Head of caudate nucleus (tissue), 42 donors: ENCODE measurements at places on chromosomes 12 and 14.

- DNase-seq = no peak
Observed at GRCh38 chr14:93047661-93048060, 68.1 kb downstream of the ITPK1 start.

GRCh38 chr12:45933504-45933903, 56.9 kb downstream of the SCAF11 start:
- DNase-seq = no peak

DNA sequence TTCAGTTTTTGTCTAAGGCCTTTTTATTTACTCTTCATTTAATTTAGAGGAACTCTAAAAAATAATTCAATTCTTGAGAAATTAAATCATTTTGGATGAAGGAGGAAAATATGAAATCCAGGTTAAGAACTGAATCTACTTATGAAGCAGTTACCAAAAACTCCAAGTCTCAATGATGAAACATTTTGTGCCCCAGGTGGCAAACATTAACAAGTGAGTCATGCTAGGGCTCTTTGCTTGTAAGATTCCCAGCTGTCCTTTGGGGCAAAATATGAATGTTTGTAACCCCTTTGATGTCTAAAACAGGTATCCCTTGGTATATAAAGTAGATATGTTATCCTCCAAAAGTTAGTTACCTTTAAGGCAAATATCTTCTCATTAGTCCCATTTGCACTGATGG, 202.4 kb downstream of the NEDD1 start:
- DNase-seq = no peak

- no peak for DNase-seq
Observed at GRCh38 chr14:98183556-98183955, 1088.4 kb downstream of the BCL11B start.

DNA sequence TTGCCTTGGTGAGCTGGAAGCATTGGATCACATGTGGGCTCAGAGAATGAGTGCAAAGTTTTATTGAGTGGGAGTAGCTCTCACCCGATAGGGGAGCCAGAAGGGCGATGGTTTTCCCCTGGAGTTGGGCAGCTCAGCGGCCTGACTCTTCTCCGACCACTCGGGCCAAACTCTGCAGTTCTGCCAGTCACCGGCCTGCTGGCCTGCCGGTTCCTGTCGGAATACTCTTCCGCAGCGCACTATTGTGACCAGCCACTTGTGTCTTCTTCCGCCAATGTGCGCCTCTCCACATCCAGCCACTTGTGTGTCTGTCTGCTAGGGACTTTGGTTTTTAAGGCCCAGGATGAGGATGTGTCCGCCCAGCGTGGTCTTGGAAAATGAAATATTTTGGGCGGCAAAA, 43.5 kb upstream of the PRKD1 start:
- no peak for DNase-seq

DNA sequence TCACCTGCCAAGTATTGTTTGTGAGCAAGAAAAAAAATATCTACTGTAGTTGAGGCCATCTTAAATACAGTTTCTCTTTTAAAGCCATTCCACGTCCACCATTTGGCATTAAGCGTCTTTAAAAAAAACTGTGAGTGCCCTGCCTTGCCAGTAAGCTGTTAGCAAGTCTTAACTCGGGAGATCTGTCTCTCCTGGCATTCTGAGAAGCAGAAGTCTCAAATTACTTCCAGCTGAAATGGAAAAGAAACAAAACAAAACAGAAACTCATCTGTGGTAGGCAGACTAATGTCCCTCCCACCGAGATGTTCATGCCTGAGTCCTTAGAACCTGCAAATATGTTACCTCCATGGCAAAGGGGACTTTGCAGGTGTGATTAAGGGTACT, 126.2 kb downstream of the CRADD start:
- no peak for DNase-seq

- DNase-seq = no peak
Observed at GRCh38 chr12:31818623-31819268, 89.9 kb upstream of the AMN1 start.

GRCh38 chr12:19453961-19454360, 14.7 kb downstream of the AEBP2 start:
- DNase-seq = no peak

- DNase-seq = no peak
Observed at GRCh38 chr12:26264215-26264838, 69.0 kb downstream of the SSPN start.

GRCh38 chr14:37584211-37585100, 10.6 kb downstream of the FOXA1 start:
- DNase-seq = no peak

DNA sequence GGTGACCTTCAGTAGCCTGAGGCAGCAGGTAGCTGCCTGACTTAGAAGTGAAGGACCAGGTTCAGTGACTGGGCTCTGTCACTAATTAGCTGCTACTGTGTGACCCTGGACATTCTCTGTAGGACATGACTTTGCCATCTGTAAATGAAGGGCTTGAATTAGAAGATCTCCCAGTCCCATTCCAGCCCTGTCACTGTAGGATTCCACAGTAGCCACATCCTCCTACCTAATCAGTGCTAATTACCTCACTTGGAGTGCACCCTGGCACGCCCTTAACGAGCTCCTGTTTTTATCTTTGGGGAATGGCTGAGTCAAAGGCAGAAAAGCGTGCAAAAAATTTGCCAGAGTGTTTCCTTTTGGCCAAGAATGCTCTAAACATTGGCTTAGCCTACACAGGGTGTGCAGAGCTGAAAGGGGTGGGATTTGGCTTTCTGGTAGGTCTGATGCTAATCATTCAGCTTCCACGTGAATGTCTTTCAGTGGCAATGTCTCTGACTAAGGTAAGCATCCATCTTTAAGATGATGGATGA, 6.8 kb downstream of the NTF3 start:
- DNase-seq = no peak

DNA sequence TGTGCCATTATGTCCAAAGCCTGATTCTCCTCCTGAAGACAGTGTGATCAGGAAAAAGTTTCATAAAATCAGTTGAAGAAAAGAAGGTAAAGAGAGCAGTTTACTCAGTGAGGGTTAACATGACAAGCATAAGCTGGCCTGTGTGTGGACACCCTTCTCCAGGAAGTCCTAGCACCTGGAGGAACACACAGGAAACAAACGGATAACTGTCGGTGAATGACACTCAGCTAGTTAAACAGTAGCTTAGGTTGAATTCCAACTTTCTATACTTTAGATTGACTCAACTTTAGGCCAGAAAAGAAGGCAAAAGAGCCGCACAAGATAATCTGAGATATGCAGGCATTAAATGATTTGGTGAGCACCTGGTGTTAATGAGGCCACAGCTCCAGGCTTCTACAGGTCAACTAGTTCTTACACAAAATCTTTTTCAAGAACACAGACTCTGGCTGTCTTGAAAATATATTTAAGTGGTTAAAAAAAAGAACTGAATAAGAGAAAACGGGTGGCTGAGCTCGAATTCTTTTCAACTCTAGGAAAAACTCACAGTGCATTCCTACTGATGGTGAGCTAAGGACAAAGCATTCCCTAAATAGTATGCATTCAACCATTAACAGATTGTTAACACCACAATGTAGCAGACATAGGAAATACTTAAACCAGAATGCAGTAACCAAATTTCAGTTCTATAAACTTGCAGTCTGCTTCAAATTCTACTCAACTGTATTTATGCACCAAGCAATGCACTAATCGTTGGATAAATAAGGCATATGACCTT, 56.9 kb upstream of the TSPAN8 start:
- DNase-seq = no peak

- DNase-seq = peak; percentile 7
Observed at GRCh38 chr14:76541594-76542219, 165.8 kb downstream of the ESRRB start.

- DNase-seq = no peak
Observed at GRCh38 chr14:100042286-100042685, 22.9 kb upstream of the EVL start.

DNA sequence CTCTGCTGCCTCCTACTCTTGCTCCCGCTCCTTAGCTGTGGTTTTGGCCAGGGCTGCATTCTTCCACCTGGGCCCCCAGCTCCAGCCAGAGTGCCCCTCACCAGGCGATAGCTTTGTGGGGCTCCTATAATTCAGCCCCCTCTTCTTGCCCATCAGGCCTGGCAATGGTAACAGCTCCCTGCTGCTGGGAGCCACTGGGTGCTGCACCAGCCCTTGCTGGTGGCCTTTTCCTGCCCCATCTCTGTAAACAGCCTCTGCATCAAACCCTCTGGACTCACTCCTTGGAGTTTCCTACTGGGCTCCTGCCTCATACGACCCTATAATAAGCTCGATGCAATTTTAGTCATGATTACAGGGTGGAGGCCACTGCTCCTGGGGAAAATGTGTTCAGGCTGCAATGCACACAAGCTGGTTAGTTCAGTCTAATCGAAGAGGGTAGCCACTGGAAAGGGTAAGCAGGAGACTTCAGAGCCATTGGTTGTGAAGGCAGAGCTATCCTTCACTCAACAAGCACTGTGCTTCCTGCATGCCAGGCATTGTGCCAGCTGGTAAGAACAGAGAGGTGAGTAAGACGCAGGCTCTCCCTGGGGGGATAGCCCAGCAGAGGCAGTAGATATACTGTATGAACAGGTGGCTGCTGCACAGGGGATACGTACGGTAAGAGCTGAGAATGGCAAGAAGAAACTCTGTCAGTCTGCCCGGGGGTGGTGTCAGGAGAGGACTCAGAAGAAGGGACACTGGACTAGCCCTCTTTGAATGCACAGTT, 24.7 kb downstream of the CLMN start:
- no peak for DNase-seq

DNA sequence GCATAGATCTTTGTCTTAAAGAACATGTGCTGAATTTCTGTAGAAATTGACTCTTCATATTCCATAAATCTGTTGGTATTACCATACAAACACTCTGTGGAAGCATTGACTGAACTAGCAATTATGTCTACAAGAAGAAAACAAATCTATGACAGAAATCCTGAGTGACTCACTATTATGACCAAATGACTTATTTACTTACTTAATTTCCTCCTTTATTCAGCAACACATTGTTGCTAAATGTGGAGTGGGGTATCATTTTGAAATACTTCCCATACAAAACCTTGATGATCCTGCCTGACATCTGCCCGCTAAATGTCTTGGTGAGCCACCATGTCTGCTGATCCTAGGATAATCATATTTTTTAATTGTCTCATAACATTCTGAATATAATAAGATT, 99.1 kb upstream of the SLCO1C1 start:
- DNase-seq = no peak

DNA sequence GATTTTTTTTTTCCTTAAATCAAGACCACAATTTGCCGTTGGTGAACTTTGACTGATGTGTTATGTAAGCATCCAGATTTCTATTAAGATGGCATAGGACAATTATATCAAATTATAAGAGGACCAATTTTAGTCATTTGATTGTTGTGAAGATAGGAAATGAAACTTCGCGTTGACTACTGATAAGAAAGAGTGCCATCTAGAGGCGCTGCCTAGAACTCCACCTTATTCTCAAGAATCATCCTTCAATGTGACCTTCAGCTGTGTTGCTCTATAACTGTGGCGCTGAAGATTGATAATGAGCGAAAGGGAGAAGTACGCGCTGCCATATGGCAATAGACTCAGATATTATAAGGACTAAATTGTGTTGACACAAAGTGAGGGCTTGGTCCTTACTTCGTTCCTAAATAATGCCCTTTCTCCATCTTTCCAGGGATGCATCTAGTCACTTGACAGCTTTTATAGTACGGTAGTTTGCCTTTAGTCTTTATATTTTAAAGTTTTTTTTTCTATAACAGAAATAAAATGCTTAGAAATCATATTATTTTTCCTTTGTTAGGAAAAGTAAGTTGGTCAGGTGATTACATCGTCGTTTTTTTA, 350.8 kb upstream of the STXBP6 start:
- peak; percentile 76 for DNase-seq

GRCh38 chr12:48105867-48106680, at the start of gene SENP1:
SENP1 (minus strand) TSS chr12:48106079; CDS start chr12:48101472, 4,607 bp downstream.
- DNase-seq = peak; percentile 91

GRCh38 chr12:31627456-31628054, 31.9 kb upstream of the ETFBKMT start:
- no peak for DNase-seq

- DNase-seq = no peak
Observed at GRCh38 chr12:70849265-70849960, 71.1 kb downstream of the PTPRR start.

- DNase-seq = no peak
Observed at GRCh38 chr12:130765186-130765659, 49.1 kb upstream of the RIMBP2 start.

- DNase-seq = no peak
Observed at GRCh38 chr14:75230140-75230792, 48.4 kb upstream of the FOS start.

DNA sequence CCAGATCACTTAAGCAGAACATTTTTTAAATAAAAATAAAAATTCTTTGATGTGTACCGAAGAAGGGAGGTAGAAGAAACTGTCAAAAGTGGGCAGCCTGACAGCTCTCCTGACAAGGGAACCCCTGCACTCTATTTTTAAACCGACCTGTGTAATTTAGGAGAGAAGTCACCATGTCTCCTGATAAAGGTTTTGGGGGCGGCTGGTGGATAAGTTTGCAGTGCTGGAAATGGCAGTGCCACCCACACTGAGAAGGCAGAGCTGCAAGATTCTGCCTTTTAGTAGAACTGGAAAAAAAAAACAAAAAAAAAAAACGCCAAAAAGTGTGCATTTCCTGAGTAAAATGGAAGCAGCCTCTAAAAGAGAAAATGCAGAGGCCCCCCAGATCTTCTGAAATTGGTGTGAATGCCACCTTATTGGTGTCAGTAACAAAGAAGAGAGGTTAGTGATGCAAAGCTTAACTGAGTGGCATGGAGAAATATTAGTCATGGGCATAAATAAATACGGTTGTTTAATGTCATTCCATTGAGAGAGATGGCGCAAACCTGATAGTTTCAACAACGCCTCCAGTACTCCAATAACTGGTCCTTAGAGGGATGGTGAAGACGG, 24.7 kb downstream of the DUSP6 start:
- peak; percentile 61 for DNase-seq

- no peak for DNase-seq
Observed at GRCh38 chr14:31926123-31926522, 151.0 kb upstream of the ARHGAP5 start.

GRCh38 chr12:23197266-23197665, 572.3 kb downstream of the ETNK1 start:
- no peak for DNase-seq

DNA sequence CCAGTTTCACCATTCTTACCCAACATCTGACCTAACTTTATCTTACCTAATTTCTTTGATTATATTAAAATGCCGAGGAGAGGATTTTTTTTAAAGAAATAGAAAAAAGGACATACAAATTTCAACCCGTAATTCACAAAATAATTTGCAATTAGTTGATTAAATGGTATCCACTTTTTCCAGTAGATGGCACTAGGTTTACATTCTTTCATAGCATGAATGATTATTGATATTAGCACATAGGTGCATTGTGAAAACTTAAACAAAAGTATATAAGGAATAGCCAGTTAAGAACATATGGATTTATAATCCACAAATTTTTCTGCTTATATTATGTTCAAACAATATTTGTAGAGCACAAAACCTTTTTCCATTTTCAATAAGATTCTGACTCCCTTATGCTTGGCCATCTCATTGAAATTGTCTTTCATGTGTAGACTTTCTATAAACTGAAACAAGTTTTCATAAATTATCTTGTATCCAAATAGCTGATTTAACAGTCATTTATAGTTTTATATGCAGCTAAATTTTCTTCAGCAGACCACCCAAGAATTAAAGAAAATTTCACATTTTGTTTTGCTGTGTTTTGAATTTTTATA, 35.3 kb downstream of the MSRB3 start:
- DNase-seq = no peak
